ENCODE measurements at places on chromosomes 5 and 9.

DNA sequence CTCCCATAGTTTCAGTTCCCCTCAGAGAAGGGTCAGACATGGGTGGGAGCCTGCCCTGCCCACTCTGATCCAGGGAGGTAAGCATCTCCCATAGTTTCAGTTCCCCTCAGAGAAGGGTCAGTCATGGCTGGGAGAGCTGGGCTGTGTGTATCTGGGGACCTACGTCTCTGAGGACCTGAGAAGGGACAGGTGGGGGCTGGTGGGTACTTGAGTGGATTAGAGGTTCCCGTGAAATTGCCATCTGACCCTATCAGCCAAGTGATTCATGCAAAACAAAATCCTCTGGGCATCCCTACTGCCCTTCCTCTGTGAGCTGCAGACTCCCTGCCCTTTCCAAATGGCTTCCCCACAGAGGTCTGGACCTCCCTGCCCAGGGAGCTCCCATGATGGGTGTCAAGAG is 3.9 kb downstream of the ENHO start:
- no peak for DNase-seq

GRCh38 chr5:60263346-60263745 is 369.8 kb upstream of the PDE4D start:
- no peak for DNase-seq

DNA sequence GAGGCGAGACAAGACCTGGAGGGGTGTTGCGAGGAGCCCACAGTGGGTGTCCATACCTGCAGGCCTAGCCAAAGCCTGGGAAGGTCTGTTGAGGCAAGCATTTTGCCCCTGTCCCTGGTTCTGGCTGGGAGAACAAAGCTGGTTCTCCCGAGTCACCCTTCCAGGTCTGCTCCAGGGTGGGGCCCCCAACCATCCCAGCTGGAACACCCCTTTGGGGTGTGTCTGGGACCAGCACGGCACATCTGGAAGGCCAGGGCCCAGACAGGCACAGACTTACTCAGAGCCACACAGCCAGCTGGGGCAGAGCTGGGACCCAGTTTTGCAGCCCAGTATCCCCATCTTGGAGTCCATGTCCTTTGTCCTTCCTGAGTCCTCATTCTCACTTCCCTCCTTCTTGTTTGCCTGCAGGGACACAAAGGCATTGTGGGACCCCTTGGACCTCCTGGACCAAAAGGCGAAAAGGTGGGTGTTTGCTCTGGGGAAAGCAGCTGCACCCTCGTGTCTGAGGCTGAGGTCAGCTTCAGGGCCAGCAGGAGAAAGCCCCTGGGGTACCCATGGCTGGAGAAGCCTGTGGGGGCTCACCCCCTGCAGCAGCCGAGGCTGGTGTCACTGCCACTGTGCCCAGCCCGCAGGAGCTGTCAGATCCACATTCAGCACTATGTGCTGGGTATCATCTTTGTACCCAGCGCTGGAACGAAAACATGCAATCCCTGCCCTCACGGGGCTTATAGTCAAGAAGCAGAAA is 38.4 kb upstream of the ORM1 start:
- DNase-seq: no peak

DNA sequence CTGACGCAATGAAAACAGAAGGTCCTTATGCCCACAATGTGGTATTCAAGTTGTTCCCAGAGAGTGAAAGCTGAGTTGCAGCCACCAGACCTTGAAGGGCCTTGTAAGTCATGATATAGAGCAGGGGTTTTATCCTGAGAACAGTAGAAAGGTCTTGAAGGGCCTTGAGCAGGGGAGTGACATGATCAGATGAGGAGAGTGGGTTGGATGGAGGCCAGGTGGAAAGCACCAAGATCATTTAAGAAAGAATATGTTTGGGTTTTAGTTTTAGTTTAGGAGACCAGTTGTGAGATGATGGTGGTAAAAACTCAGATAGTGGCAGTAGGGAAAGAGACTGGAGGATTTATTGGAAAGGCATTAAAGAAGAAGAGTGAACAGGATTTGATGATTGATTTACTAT is 5.9 kb downstream of the ITGA2 start:
- no peak for DNase-seq

DNA sequence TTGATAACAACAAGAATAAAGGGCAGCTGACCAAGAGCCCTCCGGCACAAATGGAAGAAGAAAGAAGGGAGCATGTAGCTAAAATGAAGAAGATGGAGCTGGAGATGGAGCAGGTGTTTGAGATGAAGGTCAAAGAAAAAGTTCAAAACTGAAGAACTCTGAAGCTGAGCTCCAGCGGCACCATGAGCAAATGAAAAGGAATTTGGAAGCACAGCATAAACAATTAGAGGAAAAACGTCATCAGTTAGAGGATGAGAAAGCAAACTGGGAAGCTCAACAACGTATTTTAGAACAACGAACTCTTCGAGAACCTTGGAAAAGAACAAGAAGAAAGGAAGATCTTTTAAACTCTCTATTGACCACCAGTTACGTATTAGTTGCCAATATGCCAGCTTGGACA is 100.9 kb downstream of the GABBR2 start:
- DNase-seq: no peak

GRCh38 chr5:127699416-127699815 is 3.8 kb upstream of the CCDC192 start:
- DNase-seq: no peak

GRCh38 chr5:3025392-3025791 is 273.9 kb upstream of the IRX2 start:
- DNase-seq: no peak

DNA sequence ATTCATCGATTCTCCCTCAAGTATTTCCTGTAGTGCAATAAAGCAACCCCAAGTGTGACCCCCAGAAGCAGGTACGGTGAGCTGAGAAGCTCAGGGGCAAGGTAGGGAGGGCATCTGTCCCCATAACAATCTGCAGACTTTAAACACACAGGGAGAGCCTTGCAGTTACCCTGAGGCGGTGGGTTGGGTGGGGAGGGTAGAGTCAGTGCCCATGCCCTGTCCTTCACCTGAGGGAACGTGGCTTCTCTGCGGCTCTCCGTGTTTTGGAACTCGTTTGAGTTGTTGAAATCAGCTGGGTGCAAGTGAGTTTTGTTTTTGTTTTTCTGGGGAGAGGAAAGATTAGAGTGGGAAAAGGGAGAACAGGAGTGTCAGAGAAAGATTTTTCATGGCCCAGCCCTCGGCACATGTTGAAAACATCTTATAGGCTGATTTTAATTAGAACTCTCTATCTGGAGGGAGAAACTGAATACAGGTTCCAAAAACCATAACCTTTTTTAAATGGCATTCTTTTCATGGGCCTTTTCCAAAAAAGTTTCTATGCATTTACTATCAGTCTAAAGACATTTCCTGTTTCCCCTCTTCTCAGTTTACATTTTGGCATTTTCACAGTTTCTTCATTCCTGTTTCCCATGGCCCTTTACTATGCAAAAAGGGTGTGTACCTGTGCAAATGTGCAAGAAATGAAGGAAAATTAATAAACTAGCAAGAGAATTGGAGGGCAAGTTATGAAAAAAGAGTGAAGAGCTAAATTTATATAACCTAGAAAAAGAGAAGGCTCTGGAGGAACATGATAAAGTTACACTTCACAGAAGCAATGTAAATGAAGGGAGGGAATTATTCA is 266.5 kb upstream of the VLDLR start:
- no peak for DNase-seq

DNA sequence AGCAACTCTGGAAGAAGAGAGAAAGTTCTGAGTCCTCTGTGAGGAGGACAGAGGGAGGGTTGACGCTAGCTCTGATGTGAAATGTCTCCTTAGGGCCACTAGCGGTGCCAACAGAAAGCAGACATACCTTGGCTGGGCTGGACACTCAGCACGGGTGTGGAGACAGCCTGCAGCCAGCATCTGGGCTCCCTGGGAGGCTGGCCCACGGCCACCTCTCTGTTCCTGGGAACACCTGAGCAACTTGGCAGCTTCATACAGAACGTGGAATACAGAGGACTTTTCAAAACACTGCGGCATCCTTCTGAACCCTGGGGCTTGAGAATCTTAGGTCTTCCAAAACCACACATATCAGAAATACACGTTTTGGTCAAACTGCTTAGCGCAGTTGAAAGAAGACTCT is 269.1 kb downstream of the FSTL4 start:
- no peak for DNase-seq

DNA sequence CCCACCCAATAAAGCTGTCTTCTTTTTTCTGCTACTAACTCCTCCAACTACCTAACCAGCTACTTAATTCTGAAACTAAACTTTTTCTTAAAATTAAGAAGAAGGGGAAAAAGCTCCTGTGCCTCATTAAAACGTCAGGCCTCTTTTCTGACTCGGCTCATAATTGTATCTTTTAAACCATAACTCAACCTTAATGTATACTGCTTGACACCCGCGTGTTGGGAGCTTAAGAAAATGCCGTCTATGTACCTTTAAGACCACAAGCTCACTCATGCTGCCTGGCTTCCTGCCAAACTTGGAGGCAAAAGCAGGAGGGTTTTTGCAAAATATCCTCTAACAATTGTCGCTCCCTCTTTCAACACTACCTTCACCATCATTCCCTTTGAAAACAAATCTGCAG is 5.0 kb downstream of the EBF1 start:
- no peak for DNase-seq

- DNase-seq: no peak
Measured at GRCh38 chr5:153402550-153402949, 87.9 kb upstream of the GRIA1 start.

GRCh38 chr5:88377705-88378656 is 109.3 kb upstream of the TMEM161B start:
- no peak for DNase-seq

GRCh38 chr9:68898781-68899439 is 115.0 kb downstream of the PRKACG start:
- no peak for DNase-seq

GRCh38 chr5:128681764-128682592 is 143.9 kb upstream of the FBN2 start:
- no peak for DNase-seq

GRCh38 chr5:109418712-109419352 is 9.1 kb upstream of the PJA2 start:
- no peak for DNase-seq

DNA sequence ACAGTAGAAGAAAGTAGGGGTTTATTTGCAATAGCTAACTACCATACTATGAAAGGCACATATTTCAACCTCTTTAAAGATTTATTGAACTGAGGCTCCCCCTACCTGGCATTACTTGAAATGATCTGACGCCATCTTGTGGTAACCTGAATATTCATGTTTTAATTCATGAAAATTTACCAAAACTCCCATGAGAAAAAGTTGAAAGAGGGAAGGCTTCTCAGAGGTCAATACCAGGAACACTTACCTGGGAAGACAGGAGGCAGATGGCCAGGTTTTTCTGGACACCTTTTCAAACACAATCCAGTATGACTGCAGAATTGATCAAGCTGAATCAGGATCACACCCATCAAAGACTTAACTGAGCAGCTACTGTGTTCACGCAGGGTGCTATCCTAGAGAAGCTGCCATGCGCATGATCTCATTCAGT is 9.4 kb downstream of the PRELID2 start:
- DNase-seq: no peak

DNA sequence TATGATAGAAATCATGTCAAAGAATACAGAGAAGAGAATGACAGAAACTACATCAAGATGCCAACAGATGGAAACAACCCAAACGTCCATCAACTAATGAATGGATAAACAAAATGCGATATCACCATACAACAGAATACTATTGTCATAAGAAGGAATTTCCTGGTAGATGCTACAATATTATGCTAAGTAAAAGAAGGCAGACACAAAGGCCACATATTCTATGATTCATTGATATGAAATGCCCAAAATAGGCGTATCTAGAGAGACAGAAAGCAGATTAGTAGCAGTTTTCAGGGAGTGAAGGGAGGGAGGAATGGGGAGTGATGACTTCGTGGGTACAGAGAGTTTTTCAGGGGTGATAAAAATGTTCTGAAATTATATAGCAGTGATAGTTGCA is 58.3 kb upstream of the AKNA start:
- DNase-seq: no peak

DNA sequence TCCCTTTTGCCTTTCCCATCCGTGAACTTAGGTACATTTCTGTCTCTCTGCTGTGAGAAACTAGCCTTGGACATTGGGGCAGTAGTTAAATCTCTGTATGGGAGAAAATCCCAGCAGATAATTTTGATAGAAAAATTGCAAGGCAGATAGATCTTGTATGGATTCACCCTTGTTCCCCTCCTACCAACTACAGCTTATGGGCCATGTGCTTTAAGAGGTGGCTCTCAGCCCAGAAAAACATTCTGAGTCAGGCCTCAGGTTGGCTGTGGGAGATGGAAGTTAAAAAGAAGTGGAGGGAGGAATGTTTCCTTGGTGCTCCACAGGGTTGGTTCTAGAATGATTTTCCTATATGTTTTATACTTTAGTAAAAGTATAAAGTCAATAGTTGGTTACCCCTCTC is 1.4 kb upstream of the KDM3B start:
- DNase-seq: no peak

- DNase-seq: no peak
Measured at GRCh38 chr5:149552553-149553160, 1.4 kb upstream of the CSNK1A1 start.

DNA sequence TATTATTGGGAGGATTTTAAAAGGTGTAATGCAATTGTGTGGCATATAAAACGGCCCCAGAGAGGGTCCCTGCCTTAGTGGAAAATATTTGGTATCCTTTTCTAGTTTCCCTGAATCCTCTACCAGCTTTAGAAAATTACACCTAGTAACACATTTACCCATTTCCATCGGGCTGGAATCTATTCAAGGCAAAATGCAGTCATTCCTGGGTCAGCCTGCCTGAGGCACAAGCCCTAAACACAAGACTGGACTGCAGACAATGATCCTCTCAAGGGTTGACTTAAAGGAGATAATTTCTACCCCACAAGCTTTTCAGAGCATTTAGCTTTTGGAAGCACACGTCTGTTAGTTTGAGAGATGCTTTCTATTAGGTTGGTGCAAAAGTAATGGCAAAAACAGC is 124.4 kb upstream of the ADAMTSL1 start:
- DNase-seq: no peak

DNA sequence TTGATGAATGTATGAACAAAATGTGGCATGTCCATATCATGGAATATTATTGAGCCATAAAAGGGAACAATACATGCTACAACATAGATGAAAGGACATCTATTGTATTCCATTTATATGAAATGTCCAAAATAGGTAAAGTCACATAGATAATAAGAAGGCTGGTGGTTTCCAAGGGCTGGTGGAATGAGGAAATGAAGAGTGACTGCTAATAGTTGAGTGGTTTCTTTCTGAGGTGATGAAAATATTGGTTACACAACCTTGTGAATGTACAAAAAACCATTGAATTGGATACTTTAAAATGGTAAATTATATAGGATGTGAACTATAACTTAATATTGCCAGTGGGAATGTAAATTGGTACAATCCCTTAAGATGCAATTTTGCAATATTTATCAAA is 5.2 kb downstream of the ARSB start:
- DNase-seq: no peak

GRCh38 chr9:133932633-133933032 is 59.5 kb downstream of the VAV2 start:
- no peak for DNase-seq

Measured in T follicular helper cell (primary cell).